HuH-7 (cell line): ENCODE measurements at places on chromosomes 16 and 17.

DNA sequence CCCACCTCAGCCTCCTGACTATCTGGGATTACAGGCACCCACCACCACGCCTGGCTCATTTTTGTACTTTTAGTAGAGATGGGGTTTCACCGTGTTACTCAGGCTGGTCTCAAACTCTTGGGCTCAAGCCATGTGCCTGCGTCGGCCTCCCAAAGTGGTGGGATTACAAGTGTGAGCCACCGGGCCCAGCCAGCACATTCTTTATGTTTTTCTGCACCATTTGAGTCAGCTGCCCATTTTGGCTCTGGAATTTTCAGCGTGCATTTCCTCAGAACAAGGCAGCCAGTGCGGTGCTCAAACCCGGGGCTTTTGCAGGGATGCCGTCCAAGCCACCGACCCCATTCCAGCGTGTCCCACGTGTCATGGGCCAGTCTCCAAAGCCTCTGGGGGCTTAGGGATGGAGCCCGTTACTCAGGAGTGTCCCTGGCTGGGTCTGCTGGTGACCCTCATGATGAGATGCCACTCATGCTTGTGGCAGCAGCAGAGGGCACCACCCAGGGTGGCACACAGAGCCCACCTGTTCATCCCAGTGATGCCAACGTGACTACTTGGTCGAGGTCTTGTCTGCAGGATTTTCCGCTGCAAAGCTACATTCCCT, 3.7 kb upstream of the RAB40C start:
- DNase-seq = no peak

DNA sequence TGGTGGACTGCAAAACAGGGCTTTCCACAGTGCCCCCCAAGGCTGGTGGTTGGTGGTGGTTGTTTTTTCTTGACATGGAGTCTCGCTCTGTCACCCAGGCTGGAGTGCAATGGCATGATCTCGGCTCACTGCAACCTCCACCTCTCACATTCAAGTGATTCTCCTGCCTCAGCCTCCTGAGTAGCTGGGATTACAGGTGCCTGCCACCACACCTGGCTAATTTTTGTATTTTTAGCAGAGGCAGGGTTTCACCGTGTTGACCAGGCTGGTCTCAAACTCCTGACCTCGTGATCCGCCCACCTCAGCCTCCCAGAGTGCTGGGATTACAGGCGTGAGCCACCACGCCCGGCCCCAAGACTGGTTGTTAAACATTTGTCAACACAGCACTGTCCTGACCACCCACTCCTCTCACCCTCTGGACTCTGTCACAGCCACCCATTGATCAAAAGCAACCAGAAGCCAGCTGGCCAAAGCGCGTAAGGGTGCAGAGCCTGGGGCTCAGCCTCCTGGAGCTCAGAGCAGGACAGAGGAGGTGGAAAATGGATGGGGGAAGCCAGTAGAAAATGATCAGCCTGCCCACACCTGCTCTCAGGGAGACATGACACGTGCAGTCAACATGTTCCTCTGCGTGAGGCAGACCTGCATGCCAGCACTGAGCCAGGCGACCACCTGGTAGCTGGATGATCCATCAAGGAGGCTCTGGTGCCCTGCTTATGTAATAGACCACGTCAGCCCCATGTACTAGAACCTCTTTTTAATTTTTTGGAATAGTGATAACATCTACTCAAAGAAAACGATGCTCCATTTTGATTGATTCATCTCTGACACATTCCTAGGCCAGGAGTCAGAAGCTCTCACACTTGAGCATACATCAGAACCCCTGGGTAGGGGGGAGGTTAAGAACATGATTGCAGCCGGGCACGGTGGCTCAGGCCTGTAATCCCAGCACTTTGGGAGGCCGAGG, 14.8 kb upstream of the OSGIN1 start:
- DNase-seq = no peak

DNA sequence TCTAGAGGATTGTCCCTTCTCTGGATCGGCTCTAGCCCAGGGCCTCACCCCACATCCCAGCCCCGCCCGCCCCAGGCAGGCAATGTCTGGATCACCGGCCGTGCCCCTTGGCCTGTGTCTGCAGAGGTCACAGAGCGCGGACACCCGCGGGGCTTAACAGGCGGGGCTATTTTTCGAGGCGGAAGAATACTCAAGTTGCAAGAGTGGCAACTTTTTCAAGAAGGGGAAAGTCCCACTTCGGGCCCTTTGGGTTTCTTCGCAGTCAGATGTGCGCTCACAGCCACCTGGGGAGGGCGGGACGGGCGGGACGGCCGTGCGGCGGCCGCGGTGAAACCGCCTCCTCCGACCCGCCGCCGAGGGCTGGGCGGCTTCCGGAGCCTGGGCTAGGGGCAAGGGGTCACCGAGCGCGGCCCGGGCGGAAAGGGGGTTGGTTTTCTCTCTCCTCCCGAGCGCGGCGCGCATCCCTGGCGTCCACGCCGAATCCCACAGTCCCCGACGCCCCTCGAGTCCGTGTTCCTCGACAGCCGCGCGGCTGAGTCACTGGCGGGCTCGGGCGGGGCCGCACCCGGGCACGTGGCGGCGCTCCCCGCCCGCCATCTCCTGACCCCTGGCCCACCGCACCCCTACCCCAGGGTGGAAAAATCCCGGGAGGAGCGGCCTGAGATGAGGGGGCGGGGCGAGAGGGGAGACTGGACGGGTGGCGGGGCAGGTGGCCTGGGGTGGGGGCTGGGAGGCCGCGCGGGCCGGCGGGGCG, 1.2 kb upstream of the PFN1 start:
- DNase-seq = peak; percentile 81

- no peak for DNase-seq
Measured at GRCh38 chr16:53988136-53988535, 284.2 kb downstream of the FTO start.

DNA sequence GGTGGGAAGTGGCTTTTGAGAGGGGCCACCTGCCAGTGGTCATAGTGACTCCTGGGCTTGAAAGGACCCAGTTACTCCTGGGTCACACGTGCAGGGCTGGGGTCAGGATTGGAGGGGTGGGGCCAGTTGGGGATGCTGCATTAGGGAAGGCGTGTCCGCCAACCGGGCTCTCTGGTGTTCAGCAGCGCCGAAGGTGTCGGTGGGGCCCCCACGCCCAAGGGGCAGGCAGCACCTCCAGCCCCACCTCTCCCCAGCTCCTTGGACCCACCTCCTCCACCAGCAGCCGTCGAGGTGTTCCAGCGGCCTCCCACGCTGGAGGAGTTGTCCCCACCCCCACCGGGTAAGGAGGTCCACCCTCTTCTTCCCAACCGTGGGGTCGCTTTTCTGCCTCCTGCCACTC, 9.5 kb downstream of the ABI3 start:
- DNase-seq = no peak

DNA sequence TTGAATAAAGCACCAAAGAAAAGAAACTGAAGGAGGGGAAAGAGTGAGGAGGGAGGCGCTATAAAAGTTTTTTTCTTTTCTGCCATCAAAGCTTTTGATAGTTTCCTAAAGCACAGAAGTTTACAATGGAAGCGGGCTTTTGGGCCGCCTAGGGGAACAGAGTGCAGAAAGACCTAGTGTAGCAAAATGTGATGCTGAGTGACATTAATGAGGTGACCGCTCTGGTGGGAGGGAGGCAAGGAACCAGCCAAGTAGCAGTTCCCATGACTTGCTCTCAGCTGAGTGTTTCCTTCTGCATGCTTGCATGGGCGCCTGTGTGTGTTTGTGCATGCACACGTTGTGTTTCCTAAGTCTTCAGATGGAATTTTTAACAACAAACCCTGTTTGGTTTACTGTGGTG, 15.5 kb downstream of the MSI2 start:
- DNase-seq = no peak

GRCh38 chr17:37614391-37614790, 5.2 kb upstream of the SYNRG start:
- DNase-seq = no peak

DNA sequence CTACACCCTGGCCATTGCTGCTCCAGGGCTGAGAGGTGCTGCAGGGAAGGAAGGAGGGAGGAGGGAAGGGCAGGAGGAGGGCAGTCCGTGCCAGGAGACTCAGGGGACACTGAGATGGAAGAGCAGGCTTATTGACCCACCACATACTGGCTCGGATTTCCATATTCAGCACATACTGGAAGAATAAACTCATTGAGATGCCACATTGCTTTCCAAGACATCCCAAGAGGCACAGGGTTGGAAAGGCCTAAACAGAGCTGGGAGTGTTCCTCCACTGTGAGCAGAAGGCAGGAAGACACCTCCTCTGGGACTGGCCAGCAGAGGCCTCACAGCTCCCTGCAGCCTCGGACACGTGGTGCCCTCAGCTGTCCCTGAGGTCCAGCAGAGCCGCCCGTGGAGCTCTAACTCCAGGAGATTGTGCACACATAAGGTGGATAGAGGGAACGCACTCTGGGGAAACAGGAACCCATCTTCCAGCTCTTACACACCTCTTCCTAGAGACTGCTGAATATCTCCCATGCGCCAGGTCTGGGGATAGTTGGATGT, 17.4 kb downstream of the CCDC182 start:
- no peak for DNase-seq

GRCh38 chr16:11560701-11561453, 25.8 kb downstream of the LITAF start:
- no peak for DNase-seq

- no peak for DNase-seq
Measured at GRCh38 chr16:4386951-4387565, 15.4 kb downstream of the VASN start.

- no peak for DNase-seq
Measured at GRCh38 chr16:49353680-49354079, 19.9 kb upstream of the C16orf78 start.

DNA sequence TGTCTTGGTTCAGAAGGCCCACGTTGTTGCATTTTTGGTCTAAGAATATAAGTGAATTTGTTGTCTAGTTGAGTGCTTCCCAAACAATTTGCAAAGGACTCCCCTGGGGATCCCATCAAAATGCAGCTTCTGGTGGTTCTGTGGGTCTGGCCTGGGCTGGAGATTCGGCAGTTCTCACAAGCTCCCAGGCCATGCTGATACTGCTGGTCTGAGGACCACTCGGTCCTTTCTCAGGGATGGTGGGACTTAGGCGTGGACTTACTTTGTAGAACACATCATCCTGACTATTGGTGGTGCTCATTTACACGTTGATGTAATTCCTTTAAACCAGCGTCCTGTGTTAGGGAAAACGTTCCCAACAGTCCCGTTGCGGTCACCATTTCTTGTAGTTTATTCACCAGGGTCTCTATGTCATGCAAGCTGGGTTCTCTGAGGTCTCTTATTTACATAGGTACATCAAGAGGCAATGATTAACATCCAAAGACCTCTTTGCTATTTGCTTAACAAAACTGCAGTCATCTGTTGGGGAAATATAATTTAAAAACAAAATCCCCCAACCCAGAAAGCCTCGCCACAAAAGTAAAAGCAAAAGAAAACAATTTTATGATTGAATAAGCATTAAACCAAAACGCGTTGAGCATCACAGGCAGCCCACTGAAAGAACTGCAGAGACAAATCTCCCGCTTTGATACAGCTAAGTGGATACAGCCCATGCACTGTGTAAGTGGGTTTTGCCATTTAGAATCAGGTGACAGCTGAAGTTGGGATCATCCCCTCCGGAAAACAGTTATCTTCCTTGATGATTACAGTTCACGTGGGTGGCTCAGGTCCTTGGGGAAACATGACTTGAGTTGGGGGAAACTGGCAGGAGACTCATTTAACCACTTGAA, 39.0 kb upstream of the SEC14L1 start:
- peak; percentile 26 for DNase-seq

DNA sequence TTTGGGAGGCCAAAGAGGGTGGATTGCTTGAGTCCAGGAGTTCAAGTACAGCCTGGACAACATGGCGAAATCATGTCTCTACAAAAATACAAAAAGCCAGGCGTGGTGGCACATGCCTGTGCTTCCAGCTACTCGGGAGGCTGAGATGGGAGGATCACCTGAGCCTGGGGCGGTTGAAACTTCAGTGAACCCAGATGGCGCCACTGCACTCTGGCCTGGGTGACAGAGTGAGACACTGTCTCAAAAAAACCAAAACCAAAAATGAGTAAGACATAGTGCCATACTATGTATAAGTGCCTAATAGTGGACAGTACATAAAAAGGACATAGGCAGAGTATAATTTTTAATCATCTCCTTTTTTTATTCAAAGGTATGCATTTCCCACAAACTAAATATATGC, 4.0 kb downstream of the CTC1 start:
- no peak for DNase-seq

DNA sequence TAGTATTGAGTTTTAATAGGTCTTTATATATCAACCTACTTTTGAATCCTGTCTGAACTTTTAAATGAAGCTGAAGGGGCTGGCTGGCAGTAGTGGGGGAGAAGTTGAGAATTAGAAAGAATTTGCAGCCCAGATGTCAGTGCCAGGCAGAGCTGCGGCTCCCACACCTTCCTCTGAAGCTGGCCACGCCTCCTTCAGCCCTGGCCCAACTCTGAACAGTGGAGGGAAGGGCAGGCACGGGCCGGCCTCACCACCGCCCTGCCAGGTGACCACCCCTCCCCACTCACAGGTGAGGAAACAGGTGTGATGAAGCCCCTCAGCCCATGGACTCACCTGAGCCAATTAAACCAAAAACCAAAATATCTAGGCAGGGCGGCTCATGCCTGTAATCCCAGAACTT, 87.0 kb downstream of the MGAT5B start:
- no peak for DNase-seq

GRCh38 chr17:50841277-50841948, 6.0 kb downstream of the WFIKKN2 start:
- DNase-seq = no peak

GRCh38 chr16:16933861-16934260, 536.9 kb downstream of the XYLT1 start:
- DNase-seq = no peak

GRCh38 chr16:67637625-67638024, 7.3 kb upstream of the CARMIL2 start:
- no peak for DNase-seq

- peak; percentile 18 for DNase-seq
Measured at GRCh38 chr17:34527908-34528470, 51.4 kb upstream of the TMEM132E start.

DNA sequence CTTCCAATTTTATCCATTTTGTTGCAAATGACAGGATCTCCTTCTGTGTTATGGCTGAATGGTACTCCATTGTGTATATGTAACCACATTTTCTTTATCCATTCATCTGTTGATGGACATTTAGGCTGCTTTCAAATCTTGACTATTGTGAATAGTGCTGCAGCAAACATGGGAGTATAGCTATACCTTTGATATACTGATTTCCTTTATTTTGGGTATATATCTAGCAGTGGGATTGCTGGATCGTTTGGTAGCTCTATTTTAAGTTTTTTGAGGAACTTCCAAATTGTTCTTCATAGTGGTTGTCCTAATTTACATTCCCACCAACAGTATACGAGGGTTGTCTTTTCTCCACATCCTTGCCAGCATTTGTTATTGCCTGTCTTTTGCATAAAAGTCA, 67.8 kb downstream of the BRIP1 start:
- no peak for DNase-seq

DNA sequence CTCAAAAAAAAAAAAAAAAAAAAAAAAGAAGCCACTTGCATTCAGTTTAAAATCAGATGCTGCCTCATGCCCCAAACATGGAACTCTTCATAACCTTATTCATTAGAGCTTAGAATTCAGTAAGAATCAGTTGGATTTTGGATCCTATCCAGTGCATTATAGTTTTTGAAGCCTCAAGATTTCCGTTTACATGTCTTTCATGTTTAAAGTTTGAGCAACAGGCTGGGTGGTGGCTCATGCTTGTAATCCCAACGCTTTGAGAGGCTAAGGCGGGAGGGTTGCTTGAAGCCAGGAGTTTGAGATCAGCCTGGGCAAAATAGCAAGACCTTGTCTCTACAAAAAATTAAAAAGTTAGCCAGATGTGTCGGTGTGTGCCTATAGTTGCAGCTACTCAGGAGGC, 55.0 kb downstream of the SNTB2 start:
- no peak for DNase-seq
